ENCODE measurements at places on chromosomes 2 and 18.

DNA sequence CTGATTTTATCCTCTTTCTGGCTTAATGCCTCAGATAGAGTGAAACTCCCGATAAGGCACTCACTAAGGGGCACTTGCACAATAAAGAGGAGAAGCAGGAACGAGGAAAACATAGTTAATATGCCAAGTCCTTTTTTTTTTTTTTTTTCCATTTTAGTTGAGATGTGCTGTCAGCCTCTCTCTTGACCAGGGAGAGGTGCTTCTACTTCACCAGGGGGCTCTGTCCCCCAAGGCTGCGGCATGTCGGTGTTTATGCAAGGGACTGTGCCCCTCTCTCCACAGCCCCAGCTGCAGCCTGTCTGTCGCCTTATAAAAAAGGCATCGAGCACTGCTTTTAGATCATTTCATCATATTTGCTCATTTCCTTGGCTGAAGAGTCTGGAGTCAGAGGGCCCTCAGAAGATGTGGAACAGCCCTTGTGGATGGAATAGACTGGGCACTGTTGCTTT is 178.1 kb downstream of the SLC8A1 start:
- DNase-seq, result no peak

DNA sequence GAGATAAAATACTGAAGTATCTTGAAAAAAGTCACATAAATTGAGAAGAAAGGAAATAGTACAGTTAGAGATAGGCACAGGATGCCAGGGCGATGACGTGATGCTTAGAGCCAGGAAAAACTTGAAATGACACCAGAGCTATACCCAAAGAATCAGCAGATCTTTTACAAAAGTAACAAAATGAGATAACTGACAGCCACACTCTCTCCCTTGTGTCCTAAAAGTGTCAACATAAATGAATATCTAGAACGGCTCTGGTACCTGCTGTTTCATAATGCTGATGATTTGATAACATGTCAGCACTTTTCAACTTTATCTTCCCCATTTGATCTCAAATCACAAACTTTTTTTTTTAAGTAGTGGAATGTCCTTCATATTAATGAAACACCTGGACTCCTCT is 45.6 kb upstream of the ZC3H15 start:
- DNase-seq, result no peak

- no peak for DNase-seq
Measured at GRCh38 chr18:2653467-2653866, 2.1 kb upstream of the SMCHD1 start.

- DNase-seq, result no peak
Measured at GRCh38 chr2:36455788-36456187, 100.2 kb downstream of the CRIM1 start.

GRCh38 chr2:9535177-9535576 is 20.5 kb downstream of the ADAM17 start:
- no peak for DNase-seq

DNA sequence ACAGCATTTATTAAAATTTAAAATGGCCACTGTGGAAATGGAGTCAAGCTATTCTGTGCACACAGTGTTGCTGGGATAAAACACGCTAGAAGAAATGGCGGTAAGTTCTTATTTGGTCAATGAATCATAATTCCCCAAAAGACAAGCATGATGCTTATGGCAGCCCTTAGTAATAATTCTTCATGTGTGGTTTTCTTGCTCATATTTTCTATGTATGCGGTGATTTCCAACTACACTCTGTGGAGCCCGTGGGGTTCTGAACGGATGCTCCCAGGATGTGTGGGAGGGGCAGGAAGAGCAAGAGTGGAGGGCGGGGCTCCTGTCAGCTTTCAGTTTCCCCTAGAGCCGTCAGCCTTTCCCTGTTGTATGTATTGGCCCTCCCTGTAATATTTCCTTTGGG is 91.7 kb upstream of the RMDN2 start:
- DNase-seq, result peak; percentile 14

DNA sequence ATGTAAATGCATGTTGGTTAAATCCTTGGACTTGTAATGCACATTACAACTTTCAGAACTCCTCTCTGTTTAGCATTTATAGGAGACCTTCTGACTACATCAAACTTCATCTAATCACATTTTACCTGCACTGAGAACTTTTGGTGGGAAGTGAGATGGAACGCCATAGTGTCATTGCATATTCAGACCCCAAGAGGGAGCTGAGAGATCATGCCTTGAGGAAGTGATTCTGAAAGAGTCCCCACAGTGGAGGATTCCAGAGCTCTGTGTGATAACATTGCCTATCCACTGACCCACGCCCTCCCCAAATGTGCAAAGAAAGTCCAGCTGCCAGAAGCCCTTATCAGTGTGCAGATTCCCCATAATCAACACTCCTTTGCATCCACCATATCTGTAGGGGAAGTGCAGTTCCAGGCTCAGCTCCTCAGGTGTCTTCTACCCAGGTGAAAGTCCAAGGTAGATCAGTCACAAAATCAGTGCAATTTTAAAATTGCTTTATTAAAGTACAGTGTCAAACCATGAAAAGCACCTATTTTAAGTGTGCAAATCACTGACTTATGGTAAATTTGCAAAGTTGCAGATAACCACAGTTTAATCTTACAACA is 212.4 kb downstream of the RPIA start:
- DNase-seq, result no peak

DNA sequence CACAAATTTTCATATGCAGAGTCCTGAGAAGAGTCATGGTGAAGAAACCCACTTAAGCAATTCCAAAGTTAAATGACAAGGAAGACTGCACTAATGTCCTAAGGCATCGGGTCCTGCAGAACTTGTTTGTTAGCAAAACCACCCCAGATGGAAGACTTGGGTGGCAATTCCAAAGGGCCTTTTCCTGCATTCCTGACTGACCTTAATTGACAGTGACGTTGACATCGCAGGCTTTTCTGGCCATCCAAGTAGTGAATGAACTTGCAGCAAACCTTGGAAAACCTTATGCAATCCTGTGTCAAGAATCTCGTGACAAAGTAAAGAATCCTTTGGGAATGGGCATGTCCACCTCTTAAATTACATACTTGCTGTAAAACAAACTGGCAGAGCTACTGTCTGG is 112.5 kb upstream of the SH3BP4 start:
- no peak for DNase-seq

DNA sequence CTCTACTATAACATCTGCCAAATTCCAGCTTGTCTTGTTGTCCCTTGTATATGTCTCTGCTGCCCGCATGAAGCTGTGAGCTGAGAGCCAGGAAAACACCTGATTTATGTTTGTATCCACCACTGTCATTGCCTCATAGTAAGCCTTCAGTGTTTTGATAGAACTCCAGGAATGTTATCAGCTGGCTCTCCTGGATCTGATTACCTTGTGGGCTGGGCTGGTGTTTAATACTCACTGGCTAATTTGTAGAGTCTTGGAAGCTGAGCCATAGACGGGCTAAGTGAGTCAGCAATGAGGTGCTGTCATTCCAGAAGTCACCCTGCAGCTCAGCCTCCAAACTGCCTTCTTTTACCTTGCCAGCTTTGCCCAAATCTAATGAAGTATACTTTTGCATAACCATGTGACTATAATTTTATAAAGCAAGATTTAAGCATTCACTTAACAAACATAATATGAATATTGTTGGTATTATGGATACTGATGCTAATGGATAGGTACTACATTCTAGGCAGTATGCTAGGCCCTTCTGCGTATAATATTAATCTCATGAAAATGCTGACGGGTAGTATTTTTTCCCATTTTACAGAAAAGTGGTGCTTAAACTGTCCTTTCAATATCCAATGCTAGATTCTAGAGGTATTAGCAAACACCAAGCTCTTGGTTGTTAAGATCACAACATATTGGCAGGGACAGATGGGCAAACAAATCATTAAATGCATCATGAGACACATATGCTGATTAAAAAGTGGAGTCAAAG is 62.7 kb upstream of the GATA6 start:
- no peak for DNase-seq

DNA sequence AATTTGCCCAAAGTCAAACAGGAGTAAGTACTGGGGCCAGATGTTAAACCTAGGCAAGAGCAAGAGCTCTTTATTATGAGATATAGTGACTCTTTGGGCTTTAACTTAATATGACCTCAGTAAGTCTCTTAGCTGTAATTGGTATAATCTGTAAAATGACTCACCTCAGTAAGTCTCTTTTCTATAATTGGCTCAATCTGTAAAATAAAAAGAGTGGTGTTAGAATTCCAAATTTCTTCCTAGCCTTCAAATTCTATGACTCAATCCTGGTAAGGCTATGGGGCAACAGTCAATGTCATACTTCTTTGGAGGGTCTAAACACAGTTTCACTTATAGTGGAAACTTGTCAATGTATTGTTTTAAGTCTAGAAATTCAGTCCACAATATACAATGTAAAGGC is 1608.9 kb upstream of the PIK3C3 start:
- no peak for DNase-seq

GRCh38 chr2:72148837-72149555 is 1.3 kb upstream of the CYP26B1 start:
- DNase-seq, result no peak

GRCh38 chr2:152376385-152376784 is 41.4 kb downstream of the FMNL2 start:
- no peak for DNase-seq

DNA sequence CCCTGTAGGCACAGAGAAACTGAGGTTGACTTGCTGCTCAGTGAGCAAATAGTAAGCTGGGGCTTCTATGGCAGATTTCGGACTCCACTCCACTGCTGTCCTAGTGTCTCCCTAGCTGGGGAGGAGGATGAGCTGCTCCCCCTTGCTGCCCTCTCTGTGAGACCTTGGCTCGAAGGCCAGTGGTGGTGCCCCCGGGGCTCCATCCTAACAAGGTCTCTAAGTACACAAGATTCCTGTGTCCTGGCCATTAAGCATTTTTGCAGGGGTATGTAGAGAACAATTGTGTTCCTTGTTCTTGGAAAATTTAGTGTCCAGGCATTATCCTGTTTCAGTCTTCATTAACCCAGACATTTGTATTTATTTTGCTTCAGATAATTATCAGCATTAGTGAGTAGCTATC is 21.3 kb upstream of the BCL2L11 start:
- no peak for DNase-seq

DNA sequence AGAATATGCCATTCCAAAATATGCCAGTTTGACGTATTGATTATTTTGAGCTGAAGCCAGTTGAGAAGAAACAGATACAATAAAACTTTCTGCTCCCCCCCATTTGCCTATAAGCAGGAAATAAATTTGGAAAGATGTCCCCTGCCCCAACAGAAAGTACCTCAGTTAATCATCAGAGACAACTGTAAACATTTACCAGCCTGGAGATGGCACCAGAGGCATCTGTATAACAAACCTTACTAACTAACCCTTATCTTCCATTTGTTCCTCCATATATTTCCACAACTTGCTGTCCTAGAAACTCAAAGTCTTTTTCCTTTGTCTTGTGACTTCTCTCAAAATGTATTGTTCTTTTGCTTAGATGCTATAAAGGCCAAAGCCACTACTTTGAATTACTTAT is 93.8 kb downstream of the AKAIN1 start:
- DNase-seq, result no peak

DNA sequence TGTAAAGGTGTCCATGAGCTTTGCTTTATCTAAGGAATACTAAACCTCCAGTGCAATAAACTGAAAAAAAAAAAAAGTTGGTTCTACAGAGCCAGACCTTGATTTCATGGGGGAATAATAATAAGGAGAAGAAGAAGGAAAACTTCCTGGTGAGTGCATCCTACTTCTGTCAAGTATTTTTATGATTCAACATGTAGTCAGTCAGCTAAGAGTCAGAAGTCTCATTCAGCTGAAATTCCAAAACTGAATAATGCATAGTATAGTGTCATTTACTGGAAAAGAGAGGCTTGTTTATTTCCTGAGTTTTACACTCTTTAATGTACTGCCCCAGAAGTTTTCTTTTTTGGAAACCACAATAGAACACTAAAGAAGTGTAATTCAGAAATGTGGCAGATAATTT is 77.8 kb upstream of the TACR1 start:
- DNase-seq, result no peak

DNA sequence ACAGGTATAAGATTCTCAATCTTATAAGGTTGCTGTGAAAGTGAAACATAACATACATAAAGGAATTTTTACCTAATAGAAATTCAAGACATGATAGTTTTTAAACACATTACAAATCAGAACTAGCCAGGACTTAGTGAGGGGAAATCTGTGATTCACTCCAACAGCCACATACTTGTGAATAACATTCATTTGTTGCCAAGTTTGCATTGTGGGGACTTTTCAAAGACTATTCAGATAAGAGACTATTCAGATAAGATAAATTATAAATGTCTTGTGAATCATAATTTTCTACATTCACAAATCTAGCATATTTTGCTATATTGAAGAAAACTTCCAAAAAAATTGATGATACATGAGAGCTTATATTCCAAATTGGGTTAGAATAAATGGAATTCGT is 345.3 kb upstream of the CDH20 start:
- no peak for DNase-seq

DNA sequence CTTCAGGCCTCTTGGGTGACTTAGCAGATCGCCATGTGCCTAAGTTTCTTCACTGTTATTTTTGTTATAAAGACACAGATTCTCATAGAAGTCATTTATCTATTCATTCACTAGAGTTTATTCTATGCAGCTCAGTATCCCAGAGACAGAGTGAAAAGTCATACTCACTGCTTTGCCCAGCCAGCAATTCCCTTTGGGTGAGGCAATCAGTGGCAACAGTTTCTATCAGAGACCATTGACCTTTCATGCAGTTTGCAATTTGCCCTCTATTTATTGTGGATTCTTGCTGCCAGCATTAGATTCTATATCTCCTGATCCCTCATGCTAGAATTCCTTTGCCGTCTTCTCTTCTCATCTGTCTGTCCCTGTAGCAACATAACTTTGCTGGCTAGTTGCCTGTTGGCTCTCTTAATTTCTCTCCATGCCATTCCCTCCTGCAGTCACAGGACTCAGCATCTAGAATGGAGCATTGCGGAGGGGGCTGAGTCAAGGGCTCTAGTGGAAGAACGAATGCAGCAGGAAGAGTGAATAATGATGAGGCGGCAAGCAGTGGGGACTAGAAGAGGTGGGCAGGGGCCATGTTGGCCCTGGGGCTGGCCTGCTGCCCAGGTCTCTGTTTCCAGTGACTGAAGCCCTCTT is 12.2 kb downstream of the SLC9A4 start:
- no peak for DNase-seq

GRCh38 chr18:49008716-49009115 is 58.0 kb upstream of the SMAD7 start:
- DNase-seq, result no peak

DNA sequence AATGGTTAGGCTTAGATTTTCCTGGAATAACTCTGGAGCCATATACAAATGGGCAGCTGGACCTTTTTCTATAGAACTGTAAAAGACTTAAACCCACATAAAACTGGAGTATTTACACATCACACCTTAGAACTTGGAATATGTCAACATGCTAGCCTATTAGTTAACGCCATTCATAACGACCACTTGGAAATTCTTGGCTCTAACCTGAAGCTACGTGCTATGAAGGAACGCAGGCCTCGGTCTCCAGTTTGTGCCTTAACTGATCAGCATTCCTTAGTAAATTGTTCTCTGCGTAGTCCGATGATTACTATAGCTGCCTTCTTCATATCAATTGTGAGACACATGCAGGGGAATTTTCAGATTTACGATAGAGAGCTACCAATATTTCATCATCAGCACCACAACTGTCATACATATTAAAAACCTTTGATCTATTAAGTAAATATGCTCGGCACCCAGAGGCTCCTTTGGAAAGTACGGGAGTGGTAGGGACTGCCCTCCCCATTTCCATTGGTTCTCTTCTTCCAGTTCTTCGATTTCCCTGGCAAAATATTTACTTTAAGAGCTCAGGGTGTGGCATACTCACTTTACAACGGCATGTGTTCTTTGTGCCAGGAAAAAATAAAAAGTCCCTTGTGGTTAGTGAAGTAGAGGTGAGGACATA is 17.5 kb upstream of the CCL20 start:
- DNase-seq, result no peak
